ENCODE measurements at places on chromosomes 7 and 10.

DNA sequence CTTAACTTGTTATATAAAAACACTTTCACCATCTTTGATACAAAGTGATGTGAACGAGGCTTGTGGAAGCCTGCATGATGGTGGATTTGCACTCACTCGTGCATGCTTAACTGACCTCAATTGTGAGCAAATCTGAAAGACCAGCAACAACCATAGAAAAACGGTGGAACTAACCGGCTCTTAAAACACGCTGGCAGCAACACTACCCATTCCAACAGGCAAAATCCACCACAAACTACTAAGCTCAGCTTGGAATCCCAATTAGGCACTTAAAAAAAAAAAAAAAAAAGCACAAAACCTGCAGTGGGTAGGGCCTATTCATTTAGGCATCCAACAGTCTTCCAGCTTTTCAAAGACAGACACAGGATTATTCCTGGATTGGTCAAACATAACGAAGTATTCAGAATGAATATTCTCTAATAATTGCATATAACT is 1.8 kb downstream of the GDI2 start:
- no peak for DNase-seq

DNA sequence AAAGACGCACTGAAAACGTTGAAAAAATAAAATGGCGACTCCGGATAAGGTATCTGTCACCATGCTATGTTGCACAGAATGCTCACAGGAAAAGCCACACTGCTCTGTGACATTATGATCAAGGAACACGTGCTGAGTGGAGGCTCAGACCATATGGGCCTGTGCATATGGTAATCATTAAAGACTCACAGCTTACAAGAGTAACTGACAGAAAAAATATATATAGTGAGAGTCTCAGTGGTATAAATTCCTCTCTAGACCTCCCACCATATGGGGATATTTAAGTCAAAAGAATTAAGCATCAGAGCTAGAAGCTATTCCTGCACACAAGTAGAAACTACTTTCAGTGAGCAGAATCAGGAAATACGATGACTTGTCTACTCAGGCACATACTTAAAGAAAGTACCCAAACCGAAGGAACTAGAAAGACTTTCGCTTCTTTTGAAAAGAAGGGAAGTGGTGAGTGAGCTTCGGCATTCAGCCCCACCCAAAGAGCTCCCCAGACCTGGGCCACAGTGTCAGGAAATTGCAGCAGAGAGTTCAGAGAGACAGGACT is 65.1 kb upstream of the MPP7 start:
- no peak for DNase-seq

GRCh38 chr7:12661581-12661980 is 25.9 kb upstream of the ARL4A start:
- DNase-seq: no peak

DNA sequence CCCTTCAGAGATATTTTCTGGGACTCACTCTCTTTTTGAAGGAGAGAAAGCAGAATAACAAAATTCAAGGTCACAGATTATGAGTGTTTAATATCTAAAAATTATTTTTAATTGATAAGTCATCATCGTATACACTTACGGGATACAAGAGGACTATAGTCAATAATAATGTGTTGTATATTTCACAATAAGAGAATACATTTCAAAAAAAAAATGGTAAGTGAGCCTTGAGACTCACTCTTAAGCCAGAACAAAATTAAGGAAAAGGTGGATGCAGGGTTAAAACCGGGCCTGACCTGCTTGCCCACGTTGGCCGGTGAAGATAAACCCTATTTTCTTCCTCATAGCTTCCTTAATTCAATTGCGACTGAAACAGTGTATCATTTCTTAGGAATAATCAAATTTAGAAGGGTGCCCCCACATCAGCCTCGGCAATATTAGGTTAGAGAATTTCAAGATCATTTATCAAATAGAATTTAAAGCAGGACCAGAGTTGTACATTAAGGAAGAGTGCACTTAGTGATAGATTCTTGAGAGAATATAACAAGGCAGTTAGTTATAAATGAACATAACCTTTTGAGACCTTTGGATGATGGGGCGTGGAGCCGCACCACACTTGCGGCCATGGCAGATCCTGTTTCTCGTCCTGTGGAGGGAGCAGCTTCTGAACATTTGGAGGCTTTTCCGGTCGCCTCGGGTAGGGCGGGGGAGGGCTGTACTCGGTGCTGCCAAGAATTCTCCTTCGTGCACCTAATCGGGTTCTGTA is 321.8 kb downstream of the PAXIP1 start:
- DNase-seq: no peak

GRCh38 chr10:127943336-127943910 is 36.5 kb downstream of the PTPRE start:
- no peak for DNase-seq

- DNase-seq: no peak
Measured at GRCh38 chr7:158448430-158449100, 139.1 kb downstream of the PTPRN2 start.

GRCh38 chr7:40530292-40530691 is 395.5 kb downstream of the SUGCT start:
- DNase-seq: no peak

DNA sequence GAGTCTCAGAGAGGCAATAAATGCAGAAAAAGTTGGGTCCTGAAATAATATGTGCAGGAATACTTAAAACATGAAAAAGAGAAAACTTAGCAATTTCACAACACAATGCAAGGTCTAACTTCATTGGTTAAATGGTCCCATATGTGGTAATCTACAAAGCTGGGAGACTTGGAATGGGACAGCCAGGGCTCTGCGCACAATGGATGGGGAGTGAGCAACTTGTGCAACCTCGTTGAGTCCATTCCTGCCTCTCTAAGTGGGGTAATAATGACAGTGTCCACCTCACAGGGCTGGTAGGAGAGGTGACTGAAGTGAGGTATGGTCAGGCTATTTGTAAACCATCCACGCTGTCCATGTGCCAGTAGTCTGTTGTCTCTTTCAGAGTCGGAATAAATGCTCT is 11.8 kb upstream of the EMX2 start:
- DNase-seq: no peak

GRCh38 chr7:131909151-131909768 is 352.8 kb upstream of the PODXL start:
- no peak for DNase-seq

DNA sequence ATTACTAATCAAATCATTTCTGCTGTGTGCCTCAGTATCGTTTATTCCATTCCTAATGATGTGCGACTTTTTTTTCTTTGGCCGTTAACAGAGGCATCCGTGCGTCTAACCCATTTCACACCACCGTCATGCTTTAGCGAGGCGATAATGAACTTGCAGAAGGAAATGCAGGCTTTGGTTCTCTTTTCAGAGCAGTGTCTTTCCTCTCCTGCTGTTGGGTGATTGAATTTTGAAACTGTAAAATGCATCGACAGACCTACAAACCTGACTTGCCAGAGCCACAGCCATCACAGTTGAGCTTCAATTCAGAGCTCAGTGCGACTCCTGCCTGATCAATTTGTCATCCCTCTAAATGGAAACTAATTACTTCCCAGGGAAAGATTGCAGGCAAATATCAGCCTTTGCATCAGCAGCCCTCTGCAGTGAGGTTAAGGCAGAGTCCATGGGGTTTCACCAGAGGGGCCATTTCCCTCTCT is 486.0 kb upstream of the GALNT17 start:
- no peak for DNase-seq

- no peak for DNase-seq
Measured at GRCh38 chr10:131731780-131732630, 168.8 kb upstream of the PPP2R2D start.

DNA sequence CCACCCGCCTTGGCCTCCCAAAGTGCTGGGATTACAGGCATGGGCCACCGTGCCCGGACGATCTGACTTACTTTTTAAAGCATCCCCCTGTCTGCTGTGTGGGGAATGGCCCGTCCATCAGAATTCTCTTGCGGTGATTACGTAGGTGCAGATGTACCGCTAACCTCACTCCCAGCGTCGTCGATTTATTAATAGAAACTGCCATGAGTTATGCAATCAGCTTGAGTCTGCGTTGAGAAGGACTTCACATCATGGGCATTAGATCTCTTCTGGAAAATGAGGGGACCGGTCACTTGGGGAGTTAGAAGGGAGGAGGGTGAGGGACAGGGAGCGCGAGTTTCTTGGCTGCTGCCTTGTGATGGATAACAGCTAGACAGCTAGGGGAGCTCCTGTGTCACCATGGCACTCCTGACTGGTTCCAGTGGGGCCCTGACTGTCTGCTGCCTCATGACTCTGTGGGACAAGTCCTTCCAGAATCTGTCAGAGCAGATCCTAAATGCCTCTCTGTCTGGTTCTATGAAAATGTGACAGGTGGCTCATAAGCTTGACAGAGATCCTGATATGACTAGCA is 35.2 kb downstream of the POR start:
- no peak for DNase-seq

DNA sequence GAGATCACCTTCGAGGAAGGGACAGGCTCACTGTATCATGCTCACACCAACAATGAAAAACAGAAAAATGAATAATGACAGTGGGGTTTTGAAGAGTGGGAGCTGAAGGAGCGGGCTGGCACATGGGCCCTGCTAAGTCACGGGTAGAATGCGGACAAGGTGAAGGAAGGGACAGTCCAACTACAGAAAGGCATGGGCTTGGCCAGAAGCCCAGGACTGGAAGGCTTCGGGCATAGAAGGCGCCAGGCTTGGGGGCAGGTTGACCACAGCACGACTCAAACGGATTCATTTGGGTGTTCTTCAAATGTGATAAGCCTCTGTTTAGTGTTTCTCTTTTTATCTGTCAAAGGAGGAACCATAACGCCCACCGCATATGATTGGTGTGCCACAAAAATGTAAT is 509.5 kb downstream of the CCSER2 start:
- no peak for DNase-seq

- DNase-seq: no peak
Measured at GRCh38 chr7:100221231-100221718, 1.5 kb downstream of the PVRIG start.

DNA sequence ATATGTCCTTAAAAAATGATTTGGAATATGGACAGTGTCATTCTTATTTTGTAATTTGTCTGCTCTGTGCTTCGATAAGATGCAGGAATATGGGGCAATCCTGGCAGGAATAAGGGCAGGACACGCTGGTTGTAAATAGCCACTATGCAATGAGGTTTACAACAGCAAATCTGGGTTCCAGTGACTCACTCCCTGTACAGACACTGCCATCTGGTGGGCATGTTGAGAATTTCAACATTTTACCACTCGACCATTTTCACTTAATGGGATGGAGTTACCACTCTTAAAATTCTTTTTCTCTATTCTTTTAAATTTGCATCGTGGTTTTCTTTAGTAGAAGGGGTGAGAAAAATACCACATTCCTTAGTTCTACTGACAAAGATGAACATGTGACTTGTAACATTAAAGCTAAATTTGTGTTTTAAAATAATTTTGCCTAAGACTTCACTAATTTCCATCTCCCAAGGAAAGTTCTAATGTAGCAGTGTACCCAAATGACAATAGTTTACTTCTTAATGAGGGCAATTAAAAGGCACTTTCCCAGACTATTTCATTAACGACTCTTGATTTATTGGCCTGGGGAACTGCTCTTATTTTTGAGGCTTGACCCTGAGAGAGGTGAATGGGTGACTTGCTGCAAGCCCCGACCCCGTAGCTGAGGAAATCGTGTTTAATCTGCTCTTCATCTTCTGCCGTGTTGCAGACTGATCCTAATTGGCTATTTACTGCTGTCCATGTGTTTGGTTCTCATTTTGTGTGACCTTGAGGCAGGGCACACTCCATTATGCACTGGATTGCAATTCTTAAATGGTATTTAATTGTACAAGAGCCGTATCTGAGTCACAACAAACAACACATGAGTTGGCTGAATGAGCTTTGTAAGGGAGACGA is 173.6 kb upstream of the IMMP2L start:
- no peak for DNase-seq

- DNase-seq: no peak
Measured at GRCh38 chr7:80277434-80278427, 143.1 kb downstream of the GNAI1 start.

GRCh38 chr10:125444790-125445189 is 238.2 kb downstream of the TEX36 start:
- DNase-seq: no peak

- no peak for DNase-seq
Measured at GRCh38 chr7:127708788-127709187, 56.8 kb downstream of the SND1 start.

DNA sequence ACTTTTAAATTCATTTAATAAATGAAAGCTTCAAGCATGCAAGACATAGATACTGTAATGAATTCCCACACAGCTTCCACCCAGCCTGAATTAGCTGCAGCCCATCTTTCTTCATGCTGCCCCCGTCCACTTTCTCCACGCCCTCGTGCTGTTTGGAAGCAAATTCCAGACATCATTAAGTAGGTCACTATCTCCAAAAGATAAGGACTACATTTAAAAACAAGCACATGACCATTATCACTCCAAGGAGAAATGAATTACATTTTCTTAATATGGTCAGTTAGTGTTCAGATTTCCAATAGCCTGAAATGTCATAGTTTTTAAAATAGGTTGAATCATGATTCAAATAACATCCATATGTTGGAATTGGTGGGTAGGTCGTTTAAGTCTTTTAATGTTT is 24.3 kb downstream of the LMTK2 start:
- DNase-seq: no peak

DNA sequence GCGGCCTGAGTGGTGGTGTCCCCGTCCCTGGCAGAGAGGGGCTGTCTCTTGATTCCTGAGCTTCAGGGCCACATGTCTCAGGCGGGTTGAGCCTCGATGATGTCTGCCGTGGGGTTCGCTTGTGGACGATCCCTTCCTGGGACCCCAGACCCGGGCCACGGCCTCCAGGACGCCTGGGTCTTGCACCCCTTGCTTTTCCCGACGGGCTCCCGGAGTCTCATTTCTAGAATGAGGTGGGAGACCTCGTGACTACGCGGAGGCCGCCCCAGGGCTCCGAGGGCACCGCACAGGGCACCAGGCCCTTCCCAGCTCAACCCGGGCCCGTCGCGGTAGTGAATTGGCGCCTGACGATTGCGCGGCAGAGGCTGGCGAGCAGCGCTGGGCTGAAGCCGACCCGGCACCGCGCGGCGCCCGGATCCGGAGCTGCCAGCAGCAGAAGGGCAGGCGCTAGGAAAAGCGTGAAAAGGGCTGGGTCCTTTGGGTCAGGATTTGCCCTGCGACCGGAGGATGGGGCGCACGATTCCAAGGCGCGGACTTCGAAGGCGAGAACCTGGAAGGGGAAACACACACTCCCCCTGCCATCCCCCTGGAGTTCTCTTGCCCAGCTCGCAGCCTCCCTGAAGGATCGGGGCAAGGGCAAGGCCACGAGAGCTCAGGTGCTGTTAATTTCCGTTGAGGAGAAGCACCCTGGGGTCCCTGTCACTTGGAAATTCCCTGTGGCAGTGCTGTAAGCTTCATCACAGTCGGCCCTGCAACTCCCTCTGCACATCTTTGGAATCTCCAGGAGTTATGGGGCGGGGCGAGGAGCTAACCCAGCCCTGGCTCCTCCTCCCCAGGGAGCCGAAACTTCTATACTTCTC is 15.5 kb downstream of the TLX1 start:
- DNase-seq: no peak

DNA sequence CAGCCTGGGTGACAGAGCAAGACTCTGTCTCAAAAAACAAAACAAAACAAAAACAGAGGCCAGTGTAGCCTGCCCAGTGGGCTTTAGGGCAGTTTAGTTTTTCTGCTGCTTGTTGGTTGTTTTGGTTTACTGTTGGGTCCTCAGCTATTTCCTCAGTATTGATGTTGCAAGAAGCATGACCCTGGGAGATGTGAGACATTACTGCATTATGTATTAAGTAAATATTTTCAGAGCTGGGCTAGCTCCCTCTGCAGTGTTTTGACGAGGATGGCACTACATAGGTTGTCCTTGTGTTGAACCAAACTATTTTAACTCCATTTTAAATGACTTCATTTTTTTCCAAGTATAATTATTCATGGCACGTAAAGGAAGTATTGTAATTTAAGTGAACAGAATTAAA is 4.8 kb downstream of the AKAP9 start:
- no peak for DNase-seq

- no peak for DNase-seq
Measured at GRCh38 chr10:10392511-10392910, 625.2 kb upstream of the CELF2 start.
